Stimulated activated CD4-positive, alpha-beta T cell treated with anti-CD3 and anti-CD28 coated beads, Interleukin-2, amount 100 ng/mL, for 4 hours (primary cell): ENCODE measurements at places on chromosomes 3 and 15.

DNA sequence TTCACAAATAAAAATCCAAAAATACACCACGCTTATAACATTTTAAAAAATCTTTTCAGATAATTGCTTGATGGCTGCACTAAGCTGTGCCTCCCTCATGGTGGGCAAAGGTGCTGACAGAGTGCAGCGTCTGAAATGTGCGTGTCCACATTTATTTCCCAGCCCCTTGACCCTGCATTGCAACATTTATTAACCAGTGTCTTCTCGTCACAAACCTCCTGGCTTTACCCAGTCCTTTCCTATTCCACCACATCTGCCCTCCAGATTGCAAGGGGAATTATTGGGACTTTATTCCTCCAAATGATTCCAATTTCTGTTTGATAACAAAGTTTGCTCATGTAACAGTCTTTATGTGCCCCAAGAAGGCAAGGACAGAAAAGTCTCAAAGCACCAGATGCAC lies 5.5 kb downstream of the RASGRP1 start:
- DNase-seq = no peak

- DNase-seq = no peak
These were observed 2.8 kb downstream of the SEC62 start for GRCh38 chr3:169969174-169970095.

GRCh38 chr3:141941093-141941492 lies 64.7 kb downstream of the ATP1B3 start:
- no peak for DNase-seq

DNA sequence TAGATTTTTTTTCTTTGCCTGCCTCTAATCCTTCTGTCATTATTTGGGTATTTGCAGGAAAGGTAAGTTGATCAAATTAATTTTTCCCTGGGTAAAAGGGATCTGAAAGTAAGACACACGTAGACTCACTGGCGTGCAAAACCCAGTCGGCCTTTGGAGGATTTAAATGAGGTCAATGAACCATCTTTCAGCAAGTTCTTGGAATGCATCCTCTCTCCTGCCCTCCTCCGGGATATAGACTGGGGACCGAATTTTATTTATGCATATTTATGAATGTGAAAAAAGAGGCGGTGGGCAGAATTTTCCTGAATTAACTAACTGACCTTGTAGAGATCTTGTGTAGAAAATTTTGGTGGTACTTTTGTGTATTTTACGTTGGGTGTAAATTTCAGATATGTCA lies 2.2 kb downstream of the CADM2 start:
- DNase-seq = no peak

DNA sequence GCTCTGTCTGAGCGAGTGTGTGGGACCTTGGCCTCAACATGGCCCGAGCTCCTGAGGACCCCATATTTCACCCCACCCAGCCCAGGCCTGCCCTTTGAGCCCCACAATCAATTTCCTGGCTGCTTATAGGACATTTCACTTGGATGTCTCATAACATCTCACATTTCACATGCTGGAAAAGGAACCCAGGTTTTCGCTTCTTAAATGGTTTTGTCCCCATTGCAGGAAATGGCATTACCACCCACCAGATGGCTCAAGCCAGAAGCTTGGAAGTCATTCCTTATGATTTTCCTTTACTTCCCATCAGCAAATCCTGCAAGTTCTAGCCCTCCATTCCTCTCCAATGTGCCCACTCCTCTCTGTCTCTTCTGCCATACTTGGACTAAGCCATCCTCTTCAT lies 14.9 kb downstream of the ITGA11 start:
- no peak for DNase-seq

DNA sequence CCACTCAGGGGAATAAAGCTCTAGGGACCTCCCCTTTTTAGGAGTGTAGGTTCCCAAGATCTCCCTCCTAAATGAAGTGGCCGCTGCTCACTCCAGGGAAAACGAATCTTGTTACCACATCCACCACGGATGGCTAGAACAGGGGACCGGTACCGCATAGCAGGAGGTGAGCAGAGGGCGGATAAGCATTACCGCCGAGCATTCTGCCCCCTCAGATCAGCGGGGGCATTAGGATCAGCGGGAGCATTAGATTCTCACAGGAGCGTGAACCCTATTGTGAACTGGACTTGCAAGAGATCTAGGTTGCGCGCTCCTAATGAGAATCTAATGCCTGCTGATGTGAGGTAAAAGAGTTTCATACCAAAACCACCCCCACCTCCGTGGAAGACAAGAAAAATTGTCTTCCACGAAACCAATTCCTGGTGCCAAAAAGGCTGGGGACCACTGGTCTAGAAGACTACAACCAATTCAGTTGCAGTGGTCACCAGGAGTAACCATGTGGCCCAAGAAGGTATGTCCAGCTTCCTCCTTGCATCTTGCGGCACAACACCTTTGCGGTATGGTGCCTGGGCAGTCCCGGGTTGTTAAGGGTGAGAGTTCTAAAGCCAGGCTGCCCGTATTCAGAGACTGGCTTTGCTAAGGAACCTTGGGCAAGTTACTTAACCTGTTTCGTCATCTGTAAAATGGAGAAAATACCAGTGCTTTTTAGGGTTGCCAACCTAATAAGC lies 1.1 kb upstream of the SS18L2 start:
- DNase-seq = no peak

DNA sequence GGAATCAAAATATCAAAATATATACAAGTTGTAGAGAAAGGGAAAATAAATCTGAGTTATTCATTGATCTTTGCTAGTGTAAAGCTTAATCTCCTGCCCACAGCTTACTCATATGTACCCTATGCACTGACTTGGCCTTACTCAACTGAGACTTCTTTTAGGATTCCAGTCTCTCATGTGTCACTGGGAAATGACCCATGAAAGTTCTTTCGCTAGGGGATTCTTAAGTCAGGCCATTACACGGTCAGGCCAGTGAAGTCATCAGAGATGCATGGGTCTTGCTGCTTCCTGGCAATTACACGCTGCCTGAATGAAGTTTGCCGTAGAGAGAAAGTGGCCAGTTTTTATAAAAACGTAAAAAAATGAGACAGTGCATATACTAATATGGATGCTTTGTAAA lies 20.7 kb upstream of the LPP start:
- no peak for DNase-seq

DNA sequence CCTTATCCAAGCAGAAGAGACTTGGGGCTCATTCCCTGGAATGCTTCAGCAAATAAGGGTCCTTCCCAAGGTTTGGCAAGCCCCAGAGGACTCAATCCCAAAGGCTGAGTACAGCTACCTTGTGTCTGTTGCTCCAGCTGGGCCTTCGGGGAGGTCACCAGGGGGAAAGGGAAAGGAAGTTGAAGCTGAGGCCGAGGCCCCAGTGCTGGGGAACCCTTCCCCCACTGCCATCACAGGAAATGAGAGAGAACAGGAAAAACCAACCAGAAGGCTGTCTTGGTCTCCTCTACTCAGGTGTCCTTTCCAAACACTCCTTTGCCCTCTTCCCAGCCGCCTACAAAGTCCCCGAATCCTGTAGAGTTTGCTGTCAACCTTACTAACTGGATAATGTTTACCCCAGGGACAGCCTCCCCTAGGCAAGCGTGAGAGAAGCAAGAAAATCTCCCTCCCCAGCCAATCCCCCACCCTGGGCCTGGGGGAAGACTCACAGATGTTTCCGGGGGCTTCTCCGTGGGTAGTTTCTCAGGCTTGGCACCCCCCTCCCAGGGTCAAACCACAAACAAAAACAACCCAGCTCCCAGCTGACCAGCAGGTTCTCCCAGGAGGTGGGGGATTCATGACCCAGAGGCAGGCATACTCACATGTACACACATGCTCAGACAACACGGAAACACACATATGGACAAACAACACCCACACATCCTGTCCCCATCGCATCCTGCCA lies 5.5 kb downstream of the CSRNP1 start:
- DNase-seq = no peak

DNA sequence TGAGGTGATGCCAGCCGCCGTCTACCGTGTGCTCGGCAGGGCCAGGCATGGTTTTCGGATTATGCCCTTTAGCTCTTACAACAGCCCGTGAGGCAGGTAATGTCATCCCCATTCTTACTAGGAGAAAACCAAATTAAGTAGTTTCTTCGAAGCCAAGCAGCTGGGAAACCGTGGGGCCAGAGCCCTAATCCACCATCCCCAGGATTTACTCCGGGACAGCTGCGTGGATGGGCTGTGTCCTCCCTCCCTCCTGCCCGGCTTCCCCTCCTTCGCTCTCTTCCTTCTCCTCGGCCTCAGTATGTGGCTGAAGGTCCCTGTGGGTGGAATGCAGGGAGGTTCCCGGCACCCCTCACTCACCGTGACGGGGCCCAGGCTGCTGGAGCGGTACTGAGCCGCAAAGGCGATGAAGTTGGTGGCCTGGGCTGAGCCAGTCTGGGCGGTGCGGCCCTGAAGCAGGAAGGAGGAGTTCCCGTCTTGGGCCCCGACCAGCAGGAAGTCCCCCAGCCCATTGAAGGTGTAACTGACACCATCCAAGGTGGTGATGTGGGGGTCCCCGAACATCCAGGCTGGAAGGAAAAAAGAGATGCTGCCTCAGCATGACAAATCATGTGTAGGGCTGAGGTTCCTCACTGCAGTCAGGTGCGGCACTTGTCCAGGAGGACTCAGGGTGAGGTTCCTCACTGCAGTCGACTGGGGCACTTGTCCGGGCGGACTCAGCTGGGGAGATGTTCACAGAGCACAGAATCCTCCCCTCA lies 42.5 kb downstream of the MUC20 start:
- DNase-seq = no peak

DNA sequence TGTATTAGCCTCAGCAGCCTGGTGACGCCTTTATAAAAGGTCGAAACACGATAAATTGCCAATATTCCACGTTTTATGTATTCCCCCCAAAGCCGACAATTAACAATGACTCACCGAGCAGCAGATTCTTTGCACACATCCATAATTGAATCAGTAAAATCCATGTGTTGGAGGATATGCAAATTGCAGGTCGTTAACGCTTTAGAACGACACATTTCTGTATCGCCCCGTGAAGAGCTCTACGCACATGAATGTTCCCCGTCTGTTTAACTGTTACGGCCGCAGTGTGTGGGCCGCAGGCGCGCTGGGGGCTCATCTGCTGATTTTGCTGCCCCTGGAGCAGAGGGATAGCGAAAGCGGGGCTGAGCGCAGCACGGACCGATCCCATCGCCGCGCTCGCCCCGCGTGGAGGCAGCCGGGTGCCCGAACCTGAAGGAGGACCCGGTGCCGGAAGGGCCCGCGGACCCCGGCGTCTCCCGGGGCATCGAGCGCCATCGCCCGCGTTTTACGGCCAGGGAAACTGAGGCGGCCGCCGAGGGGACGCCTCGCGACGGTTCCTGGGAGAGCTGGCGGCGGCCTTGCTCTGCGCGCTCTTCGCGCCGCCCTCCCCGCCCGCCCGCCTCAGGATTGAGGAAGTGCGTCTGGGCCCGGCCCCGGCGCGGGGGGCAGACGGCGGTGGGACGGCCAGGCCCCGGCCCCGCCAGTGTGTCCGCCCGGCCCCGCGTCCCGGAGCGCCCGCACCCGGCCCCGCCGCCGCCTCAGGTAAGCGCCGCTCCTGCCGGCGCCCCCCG lies at the start of gene LRRK1:
Gene LRRK1, plus strand, starts transcription at position 668 of the 791 bp plus-strand sequence. CDS start 5,276 bp downstream, outside the sequence.
- DNase-seq = no peak

DNA sequence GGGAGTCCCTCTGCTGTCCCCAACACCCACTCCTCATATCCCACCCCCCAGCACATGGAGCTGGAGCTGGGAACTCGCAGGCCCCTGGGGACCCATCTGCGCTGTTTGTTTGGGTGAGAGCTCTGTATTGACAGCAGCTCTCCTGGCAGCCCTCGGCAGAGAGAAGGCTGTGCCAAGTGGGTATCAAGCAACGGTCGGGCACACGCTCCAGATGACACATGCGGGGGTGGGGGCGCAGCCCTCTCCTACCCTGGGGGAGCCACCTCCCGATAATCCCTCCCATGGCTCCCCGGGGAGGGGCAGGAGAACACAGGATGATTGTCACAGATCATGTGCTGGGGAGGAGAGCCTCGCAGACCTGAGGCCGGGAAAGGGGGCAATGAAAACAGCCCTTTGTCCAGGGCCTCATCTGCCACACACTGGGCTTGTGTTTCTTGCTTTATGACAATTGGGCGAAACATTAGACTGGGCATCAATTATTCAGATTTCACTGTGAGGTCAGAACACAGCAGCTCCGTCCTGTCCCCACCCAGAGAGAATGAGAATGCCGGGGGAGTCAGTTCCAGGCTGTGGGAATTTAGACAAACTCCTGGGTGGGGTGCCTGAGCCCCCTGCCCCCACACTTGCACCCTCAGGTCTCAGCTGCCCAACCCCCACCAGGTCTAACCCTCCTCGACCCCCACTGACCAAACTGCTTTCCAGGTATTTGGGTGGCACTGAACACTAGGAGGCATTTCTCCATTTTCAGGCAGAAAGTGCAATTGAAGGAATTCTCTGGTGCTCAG lies 46.4 kb upstream of the KLF13 start:
- no peak for DNase-seq

DNA sequence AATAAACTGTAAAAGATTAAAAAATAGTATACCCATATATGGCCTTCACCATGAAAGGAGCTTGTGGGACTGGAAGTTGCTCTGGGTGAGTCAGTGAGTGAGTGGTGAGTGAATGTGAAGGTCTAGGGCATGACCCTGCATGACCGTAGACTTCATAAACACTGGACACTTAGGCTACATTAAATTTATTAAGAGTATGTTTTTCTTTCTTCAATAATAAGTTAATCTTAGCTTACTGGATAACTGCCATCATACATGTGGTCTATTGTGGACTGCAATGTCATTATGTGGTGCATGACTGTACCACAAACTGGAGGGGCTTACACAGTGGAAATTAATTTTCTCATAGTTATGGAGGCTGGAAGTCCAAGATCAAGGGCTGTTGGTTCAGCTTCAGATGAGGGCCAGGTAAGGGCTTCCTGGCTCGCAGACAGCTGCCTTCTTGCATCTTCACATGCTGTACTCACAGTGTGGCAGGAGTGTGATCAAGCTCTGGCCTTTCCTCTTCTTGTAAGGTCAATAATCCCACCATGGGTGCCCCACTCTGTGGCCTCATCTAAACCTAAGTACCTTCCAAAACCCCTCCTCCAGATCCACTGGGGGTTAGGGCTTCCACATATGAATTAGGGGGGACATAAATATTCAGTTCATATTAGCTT lies 40.8 kb upstream of the PRR23E start:
- no peak for DNase-seq

DNA sequence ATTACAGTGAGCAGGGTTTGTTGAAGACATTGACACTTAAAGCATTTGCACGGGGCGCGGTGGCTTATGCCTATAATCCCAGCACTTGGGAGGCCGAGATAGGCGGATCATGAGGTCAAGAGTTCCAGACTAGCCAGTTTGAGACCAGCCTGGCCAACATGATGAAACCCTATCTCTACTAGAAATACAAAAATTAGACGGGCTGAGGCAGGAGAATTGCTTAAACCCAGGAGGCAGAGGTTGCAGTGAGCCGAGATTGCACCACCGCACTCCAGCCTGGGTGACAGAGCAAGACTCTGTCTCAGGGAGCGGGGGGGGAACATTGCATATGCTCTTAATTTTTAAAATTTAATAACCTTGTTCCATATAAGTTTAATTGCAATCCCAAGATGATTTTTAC lies 11.9 kb downstream of the STT3B start:
- no peak for DNase-seq

- no peak for DNase-seq
These were observed 523.0 kb downstream of the NTRK3 start for GRCh38 chr15:87733541-87733941.

- no peak for DNase-seq
These were observed 51.9 kb downstream of the ZBTB20 start for GRCh38 chr3:115095236-115095635.
